ENCODE measurements at places on chromosomes 2 and 18. TPM values are rescaled to one million over a fixed set of nuclear protein-coding genes. Genes with fewer than 3 reads are reported as not detected.

GRCh38 chr2:46570396-46570795 lies 91.0 kb downstream of the TMEM247 start:
- DNase-seq = no peak

DNA sequence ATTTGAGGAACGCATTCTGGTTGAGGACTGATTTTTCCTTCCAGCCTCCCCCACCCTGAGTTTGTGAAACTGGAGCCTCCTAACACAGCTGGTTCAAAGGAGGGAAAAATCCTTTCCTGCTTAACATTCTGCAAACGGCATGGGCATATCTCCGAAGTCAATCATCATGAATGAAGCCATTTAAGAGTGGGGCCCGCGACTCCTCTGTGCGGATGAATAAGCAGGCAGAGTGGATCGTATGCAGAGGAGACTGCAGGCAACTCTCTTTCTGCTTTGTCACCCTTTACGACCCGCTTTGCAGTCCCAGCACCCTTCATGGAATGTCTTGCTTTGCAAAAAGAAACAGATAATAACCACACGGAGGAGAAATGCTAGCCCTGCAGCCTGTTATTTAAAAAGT lies 305.2 kb downstream of the CLIP4 start:
- DNase-seq = no peak

Gene FOXI3
- total RNA-seq = 0.21 TPM

Gene B3GNT2
- 16.9 TPM for total RNA-seq

DNA sequence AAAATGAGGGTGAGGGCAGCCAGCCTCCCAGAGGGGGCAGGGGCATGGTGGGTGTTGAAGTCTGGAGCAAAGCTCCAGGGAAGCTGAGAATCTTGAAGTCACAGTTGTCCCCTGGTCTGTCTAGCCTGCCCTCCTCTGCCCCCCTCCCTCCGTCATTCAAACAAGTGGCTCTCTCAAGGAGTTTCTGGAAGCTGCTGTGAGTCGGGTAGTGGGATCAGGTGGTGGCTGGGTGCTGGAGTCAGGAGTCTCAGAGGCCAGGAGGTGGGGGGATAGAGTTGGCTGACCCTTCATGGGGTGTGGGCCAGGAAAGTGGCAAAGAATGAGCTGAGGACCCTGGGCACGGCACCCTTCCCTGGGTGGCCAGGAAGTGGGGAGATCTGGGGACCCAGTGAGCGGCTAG lies 495 bp upstream of the ASIC4 start:
- no peak for DNase-seq

Gene C2orf66
- total RNA-seq = not detected

DNA sequence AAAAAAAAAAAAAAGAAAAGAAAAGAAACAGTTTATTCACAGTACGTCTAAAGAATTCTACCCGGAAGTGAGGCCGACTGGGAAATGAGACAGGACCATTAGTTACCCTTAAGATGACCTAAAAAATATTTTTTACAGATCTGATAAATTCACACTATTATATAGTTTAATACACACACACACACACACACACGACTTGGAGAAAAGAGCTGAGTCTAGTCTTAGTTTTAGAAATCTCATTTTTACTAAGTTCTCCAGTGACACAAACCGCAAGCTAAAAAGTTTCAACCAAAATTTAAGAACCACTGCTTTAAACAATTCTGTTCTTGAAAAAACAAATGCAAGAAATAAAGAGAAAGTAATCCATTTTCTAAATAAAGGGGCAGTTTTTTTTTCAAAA lies 27.1 kb downstream of the ST3GAL5 start:
- DNase-seq = no peak

- DNase-seq = peak; percentile 40
Measured at GRCh38 chr2:42842466-42842865, 50.1 kb upstream of the HAAO start.

DNA sequence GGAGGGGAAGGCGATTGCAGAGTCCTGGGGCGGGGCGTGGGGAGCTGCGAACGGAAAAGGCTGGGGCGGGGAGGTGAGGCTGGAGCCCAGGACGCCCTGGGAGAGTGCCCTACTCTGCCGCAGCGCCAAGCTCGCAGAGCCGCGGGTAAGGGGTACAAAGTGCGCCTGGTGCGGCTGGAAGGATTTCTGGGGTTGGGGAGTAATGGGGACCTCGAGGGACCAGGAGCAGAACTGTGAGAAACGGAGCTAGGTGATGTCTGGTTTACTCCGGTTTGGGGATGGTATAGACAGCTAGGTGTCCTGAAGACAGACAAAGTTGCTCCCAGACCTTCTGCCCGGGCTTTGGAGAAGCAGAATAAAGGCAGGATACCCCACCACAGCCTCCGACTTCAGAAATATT lies 718 bp upstream of the NXPH2 start:
- DNase-seq = no peak

Gene MARCHF4
- total RNA-seq = 0.23 TPM

DNA sequence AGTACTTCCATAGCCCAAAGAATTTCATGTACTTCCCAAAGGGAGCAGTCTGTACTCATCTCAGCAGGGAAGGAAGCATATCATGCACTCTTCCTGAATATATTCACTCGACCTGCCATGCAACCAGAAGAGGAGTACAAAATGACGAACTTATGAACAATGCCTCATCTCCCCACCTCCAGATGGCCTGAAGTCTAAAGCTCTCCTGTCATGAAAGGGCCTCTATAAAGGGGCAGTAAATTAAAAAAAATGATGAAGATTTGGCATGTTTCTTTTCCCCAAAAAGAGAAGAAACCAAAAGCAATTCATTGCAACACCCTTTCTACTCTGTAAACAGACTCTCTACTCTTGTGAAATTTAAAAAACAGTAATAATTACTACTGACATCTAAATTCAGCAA lies 1601.1 kb downstream of the LRP1B start:
- no peak for DNase-seq

Gene SULT1C4
- total RNA-seq = 1.5 TPM

- DNase-seq = no peak
Measured at GRCh38 chr2:101622210-101623030, 75.1 kb upstream of the MAP4K4 start.

- no peak for DNase-seq
Measured at GRCh38 chr2:31762085-31762484, 181.3 kb upstream of the SRD5A2 start.

DNA sequence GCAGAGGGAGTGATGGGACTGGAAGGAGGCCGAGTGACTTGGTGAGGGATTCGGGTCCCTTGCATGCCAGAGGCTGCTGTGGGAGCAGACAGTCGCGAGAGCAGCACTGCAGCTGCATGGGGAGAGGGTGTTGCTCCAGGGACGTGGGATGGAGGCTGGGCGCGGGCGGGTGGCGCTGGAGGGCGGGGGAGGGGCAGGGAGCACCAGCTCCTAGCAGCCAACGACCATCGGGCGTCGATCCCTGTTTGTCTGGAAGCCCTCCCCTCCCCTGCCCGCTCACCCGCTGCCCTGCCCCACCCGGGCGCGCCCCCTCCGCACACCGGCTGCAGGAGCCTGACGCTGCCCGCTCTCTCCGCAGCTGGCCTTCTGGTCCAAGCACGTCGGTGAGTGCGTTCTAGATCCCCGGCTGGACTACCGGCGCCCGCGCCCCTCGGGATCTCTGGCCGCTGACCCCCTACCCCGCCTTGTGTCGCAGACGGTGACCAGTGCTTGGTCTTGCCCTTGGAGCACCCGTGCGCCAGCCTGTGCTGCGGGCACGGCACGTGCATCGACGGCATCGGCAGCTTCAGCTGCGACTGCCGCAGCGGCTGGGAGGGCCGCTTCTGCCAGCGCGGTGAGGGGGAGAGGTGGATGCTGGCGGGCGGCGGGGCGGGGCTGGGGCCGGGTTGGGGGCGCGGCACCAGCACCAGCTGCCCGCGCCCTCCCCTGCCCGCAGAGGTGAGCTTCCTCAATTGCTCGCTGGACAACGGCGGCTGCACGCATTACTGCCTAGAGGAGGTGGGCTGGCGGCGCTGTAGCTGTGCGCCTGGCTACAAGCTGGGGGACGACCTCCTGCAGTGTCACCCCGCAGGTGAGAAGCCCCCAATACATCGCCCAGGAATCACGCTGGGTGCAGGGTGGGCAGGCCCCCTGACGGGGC lies 4.6 kb downstream of the PROC start:
- DNase-seq = no peak

DNA sequence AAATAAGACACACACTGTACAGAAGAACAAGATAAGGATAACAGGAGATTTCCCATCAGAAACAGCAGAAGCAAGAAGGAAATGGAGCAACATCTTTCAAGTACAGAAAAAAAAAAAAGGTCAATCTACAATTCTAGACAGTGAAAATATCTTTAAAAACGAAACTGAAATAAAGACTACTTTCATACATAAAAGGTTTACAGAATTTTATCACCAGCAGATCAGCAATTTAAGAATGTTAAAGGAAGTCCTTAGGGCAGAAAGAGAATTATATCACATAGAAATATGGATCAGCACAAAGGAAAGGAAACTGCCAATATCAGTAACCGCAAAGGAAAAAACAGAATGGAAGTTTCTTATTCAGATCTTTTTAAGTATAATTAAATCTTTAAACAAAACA lies 931.0 kb downstream of the EPHA4 start:
- DNase-seq = no peak

- no peak for DNase-seq
Measured at GRCh38 chr2:23545811-23546210, 160.8 kb downstream of the KLHL29 start.

Gene RGPD6
- total RNA-seq = 107 TPM

- no peak for DNase-seq
Measured at GRCh38 chr2:49714454-49714853, 560.1 kb upstream of the FSHR start.

Gene SERPINB11
- not detected for total RNA-seq

Gene FSIP2
- total RNA-seq = 10.1 TPM

Gene TSPYL6
- total RNA-seq = not detected

- no peak for DNase-seq
Measured at GRCh38 chr2:12685956-12686355, 30.8 kb upstream of the TRIB2 start.

Gene C18orf32
- 36.4 TPM for total RNA-seq

Gene MOB1A
- 96.6 TPM for total RNA-seq

DNA sequence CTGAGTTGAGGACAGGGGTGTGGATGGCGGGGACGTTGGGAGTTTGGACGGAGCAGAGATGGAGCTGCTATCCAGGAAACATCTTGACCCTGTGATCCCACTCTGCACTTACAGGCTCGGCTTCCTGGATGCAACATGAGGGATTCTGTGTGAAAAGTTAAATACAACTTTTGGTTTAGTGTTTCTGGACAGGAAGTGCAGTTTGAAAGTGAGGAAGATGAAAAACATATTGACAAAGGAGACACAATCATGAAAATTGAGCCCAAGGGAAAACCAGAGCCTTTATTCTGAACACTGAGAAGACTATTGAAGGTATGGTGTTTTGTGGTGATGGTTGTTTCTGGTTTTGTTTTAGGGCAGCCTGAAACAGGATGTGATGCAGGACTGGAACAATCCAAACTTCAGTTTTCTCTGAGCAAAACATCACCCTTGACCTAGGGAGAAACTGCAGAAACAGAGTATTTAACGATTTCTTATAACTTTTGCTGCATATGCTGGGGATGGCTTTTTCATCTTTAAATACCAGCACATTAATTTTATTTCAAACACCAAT lies 76.5 kb upstream of the RFX8 start:
- no peak for DNase-seq

Gene PLCD4
- 1.4 TPM for total RNA-seq

GRCh38 chr18:10928772-10929373 lies 220.5 kb downstream of the PIEZO2 start:
- DNase-seq = no peak

DNA sequence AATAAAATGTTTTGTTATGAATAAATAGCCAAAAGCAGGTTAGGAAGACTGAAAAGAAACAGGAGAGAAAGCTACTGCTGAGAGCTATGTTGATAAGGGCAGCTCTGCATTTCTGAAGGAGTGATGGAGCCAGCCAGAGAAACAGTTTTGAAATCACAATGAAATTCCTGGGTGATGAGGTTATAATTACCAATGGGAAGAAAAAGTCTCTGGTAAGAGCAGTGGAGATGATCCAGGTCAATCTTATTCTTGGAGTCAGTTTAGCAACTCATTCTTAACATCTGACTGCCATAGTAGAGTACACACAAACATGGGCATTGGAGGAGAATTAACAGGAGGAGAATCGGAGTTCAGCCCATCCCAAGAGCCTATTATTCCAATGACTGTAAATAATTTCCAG lies 2.4 kb downstream of the ALKAL2 start:
- DNase-seq = no peak

Gene AQP12B
- total RNA-seq = not detected

All from suprapubic skin (tissue), 4 donors.